ENCODE measurements at places on chromosomes 6 and 20. TPM values are rescaled to one million over a fixed set of nuclear protein-coding genes. Genes with fewer than 3 reads are reported as not detected.

DNA sequence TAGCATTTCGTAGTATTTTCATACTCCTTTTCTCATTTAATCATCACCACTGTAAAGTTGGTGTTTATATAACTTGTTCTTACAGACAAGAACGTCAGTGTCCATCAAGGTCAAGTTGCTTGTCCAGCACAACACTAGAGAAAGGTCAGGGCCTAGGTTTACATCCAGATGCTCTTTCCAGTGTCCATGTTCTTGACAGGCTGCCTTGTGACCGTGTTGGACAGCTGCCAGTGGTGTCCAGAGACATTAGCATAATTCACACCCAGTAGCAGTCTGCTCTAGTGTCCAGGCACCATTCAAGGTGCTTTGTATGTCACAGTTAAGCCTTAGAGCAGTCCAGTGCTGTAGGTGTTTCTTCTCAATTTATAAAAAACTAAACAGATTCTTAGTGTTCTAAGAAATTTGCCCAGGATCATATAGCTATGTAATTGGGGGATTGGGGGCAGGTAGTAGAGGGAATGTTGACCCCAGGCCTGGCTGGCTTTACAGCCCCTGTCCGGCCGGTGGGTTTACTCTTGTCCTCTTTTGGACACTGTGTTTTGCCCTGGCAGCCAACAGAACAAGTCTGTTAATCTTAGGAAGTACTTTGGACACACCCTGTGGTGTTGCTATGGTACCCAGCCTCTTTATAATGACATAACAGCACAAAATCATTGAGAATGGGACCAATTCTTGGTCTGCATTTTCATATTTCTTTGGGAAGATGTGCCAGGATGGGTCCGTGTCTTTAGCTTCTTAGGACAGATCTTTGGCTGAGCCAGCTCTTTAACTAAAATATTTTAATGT, 8.0 kb downstream of the STK35 start:
- DNase-seq: peak; percentile 59

The RAMACL gene
- total RNA-seq: 0.14 TPM

- DNase-seq: no peak
Measured at GRCh38 chr6:139895205-139895793, 520.9 kb upstream of the CITED2 start.

The HLA-DQB1 gene
- 7.2 TPM for total RNA-seq

The DEFB124 gene
- not detected for total RNA-seq

The DSE gene
- 23.5 TPM for total RNA-seq

GRCh38 chr6:17730078-17730704, 23.5 kb upstream of the NUP153 start:
- no peak for DNase-seq

The RPRD1B gene
- total RNA-seq: 26.2 TPM

The RNF39 gene
- total RNA-seq: not detected

The CCDC170 gene
- 0.14 TPM for total RNA-seq

DNA sequence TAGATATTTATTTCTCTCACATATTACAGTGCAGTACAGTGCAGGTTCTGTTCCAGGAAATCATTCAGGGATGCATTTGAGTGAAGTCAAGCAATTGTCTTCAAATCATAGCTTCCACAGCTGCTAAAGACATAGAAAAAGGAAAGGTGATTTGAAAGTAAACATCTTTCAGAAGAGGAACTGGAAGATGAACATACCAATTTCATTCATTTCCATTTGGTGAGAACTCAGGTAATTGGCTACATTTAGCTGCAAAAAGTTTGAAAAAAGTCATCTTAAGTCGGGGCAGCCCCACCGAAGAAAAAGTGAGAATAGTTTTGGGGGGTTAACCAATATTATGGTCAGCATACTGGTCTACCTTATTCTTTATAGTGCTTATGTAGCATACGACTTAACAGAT, 61.4 kb upstream of the IL20RA start:
- no peak for DNase-seq

GRCh38 chr6:168823397-168824212, 382.6 kb downstream of the SMOC2 start:
- peak; percentile 11 for DNase-seq

The BEND6 gene
- total RNA-seq: 0.09 TPM

DNA sequence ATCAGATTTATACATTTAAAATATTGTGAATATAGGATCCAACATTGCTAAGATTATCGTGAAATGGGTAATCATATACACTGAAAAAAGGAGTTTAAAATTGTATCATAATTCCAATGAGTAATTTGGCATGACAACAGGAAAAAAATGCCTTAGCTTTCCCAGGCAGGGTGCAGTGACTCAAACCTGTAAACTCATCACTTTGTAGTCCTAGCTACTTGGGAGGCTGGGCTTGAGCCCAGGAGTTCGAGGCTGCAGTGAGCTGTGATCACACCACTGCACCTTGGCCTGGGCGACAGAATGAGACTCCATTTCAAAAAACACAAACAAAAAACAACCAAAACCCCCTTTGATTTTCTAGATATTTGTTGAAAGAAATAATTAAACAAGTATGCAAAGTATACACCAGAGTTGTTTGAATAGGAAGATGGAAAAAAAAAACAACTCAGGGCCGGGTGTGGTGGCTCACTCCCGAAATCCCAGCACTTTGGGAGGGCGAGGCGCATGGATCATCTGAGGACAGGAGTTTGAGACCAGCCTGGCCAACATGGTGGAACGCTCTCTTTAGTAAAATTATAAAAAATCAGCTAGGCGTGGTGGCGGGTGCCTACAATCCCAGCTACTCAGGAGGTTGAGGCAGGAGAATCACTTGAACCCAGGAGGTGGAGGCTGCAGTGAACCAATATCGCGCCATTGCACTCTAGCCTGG, 98.7 kb downstream of the TRERF1 start:
- peak; percentile 42 for DNase-seq

- DNase-seq: no peak
Measured at GRCh38 chr6:76831299-76831698, 632.0 kb downstream of the HTR1B start.

The SRSF3 gene
- total RNA-seq: 127 TPM

DNA sequence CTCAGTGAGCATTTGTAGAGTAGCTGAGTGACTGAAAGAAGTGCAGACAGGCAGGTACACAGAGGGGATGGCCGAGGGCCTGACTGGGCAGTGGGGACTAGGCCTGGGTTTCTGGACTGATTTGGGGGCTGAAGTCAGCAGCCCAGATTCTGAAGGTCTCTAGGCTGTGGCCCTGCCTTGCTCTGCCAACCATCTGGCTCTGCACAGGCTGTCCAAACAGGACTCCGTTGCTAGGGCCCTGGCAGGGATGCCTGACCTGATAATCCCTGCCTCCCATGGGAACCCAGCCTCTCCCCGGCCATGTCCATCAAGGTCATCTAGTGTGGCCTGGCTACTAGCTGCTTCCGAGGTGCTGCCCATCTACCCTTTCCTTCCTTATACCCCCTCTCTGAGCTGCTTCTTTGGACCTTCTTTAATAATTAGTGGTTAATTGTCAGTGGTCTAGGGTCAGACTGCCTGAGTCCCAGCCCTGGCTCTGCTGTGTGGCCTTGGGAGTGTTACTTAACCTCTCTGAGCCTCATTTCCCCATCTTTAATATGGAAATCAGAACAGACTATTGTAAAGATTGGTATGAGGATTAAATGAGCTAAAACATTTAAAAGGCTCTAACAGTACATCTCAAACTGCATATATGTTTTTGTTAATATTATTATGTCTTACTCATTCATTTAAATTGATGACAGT, 137.9 kb downstream of the VEGFA start:
- no peak for DNase-seq

The RALGAPA2 gene
- 35.5 TPM for total RNA-seq

- no peak for DNase-seq
Measured at GRCh38 chr6:12298995-12299394, 8.8 kb downstream of the EDN1 start.

DNA sequence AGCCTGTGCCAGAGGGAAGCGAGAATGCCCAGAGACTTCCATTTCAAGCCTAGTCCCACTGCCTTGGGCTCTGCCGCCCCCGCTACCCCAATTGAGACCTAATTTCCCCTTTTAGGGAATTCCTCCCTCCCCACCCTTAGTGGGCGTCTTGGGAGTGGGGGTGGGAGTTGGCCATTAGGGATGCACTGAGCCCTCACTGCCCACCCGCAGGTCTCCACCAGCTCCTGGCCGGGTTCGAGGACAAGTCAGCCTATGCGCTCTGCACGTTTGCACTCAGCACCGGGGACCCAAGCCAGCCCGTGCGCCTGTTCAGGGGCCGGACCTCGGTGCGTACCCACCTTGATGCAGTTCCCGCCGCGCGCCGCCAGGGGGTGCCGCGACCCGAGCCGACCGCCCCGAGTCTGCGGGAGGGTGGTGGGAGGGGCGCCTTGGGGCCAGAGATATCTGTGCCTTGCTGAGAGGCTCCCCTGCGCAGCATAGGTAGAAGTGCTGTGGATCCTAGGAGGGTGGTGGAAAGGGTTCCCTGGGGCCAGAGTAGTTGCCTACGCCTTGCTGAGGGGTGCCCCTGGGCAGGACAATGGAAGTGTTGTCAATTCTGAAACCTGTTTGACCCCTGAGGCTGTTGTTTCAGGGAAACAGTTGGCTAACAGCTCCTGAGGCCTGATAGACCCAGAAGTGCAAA, 9.2 kb downstream of the ITPA start:
- DNase-seq: peak; percentile 60

DNA sequence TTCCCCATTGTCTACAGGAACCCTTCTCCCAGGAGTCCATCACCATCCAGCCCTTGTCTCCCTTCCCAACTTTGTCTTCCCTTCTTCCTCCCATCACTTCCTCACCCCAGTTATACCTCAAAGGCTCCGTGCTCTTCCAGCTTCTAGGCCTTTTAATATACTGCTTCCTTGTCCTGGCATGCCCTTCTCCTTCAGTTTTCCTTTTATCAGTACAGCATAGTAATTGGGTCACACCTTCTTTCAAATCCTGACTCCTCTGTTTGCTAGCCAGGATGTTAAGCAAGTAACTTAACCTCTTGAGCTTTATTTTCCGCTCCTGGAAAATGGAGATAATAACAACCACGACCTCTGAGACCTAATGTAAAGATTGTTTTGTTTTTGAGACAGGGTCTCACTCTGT, 54.9 kb upstream of the PNRC1 start:
- no peak for DNase-seq

GRCh38 chr6:143394389-143394788, 56.1 kb downstream of the ADAT2 start:
- no peak for DNase-seq

- DNase-seq: no peak
Measured at GRCh38 chr6:160285541-160286105, 27.0 kb upstream of the SLC22A2 start.

DNA sequence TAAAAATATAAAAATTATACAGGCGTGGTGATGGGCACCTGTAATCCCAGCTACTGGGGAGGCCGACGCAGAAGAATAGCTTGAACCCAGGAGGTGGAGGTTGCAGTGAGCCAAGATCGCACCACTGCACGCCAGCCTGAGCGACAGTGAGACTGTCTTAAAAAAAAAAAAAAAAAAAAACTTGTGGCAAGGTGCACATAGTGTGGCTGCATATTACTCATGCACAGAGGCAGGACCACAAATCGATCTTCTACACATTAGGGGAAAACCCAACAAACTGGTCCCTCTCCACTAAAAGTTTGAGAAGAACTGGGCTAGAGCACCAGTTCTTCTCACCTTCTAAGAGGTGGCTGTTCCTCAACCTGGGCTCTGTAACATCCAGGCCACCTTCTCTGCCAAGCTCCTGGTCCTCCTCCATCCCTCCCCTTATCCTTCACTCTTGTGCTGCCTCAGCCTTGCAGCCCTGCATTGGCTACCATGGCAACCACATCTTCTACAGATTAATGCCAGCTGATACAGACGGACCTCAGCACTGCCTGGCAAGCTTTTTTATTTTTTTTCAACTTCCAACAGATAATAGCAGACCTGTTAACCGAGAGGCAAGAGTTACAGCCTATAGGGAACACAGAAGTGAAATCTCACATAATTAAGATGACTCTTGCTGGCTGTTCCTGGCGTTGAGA, 88.0 kb downstream of the ATP9A start:
- DNase-seq: no peak

The SLC2A10 gene
- total RNA-seq: 15.6 TPM

DNA sequence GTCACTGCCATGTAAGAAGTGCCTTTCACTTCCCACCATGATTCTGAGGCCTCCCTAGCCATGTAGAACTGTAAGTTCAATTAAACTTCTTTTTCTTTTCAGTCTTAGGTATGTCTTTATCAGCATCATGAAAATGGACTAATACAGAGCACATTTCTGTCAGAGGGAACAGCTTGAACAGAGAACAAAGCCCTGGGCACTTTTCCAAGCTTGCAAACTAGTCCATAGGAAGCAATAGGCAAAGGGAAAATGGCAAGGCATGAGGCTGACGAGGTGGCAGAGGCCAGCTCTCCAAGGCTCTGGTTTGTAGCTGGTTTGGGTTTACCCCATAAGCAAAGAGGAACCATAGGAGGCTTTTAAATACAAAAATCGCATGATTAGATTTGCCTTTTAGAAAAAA, 185.1 kb upstream of the HDDC2 start:
- DNase-seq: peak; percentile 44

GRCh38 chr20:39503902-39504709, 542.0 kb downstream of the DHX35 start:
- no peak for DNase-seq

DNA sequence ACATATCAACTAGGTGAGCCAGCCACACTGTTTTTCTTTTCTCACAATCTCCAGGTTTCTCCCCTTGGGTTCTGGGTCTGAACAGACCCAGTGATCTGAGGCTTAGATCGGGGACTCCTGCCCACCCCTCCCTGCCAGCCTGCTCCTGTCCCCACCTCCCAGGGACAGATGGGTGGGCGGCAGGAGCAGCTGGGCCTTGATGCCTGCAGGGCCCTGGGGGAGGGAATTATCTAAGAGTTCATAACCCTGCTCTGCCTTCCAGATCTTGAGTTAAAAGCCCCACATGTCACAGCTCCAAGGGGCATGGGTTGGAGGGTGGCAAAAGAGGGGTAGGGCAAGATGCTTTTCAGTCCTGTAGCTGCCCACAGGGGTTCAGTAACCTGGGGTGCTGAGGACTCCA, 5.2 kb upstream of the XKR7 start:
- DNase-seq: no peak

DNA sequence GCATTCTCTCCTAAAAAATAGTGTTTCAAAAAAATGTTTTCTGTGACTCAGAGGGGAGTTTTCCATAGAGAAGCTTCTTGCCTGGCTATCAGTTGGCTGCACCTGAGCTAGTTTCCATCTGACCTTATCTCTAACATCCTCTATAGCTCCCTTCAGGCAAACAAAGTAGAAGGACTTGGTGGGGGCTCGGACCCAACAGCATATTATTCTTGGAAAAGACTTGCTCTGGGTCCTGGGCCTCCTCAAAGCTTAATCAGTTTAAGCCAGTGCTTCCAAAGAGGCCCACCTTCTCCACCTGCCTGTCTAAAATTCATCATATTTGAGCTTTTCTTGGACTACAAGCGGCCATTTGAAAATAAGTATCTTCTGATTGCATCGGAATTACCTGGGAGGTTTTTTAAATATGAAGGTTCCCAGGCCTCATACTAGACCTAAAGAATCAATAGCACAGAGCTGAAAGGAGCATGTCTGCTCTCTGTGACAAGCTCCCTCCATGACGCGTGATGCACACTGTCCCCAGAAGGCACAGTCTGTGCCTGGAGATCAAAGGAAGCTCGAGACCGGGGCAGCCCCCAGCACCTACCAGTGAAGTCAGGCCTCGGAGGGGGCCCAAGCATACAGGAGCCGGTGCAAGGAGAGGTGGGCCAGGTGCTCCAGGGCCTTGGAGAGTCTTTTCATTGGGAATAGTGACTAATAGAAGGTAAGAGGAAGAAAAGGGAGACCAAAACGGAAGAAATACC, 80.6 kb upstream of the HIVEP1 start:
- no peak for DNase-seq

- DNase-seq: no peak
Measured at GRCh38 chr20:62661647-62662046, 19.3 kb downstream of the SLCO4A1 start.

- no peak for DNase-seq
Measured at GRCh38 chr6:27441001-27441400, 31.9 kb downstream of the ZNF184 start.
